ENCODE measurements at places on chromosomes 7 and 10.

DNA sequence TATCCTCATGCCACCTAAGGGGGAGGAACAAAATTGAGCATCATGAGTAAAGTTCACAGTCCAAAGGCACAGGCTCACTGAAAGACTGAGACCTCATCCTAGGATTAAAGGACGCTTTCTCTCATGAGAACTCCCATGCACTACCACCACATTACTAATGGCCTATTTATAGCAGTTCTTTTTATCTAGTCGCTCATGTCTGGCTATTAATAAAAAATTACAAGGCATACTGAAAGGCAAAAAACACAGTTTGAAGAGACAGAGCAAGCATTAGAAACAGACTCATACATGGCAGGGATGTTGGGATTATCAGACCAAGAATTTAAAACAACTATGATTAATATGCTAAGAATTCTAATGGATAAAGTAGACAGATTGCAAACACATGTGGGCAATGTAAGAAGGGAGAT lies 46.0 kb upstream of the CDK13 start:
- no peak for DNase-seq

DNA sequence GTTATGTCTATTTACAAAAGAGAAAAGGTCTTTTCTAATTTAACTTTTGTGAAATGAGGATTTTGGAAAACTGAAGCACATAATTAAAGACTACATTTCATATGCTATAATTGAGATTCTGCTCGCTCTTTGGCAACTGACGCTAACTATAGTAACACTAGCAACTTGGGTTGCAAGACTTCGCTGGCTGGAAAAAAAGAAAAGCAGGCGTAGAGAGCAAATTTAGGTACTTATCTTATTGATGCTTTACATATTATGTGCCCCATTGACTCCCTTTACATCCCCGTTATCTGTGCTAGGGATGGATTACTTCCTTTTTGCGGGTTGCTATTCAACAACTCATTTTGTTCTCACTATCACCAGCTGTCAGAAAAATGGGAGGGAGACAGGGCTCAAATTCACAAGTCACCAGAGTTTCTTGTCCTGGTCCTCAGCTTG lies 10.5 kb downstream of the SEMA3C start:
- DNase-seq = no peak

- no peak for DNase-seq
Observed at GRCh38 chr7:154674191-154674590, 328.7 kb downstream of the PAXIP1 start.

DNA sequence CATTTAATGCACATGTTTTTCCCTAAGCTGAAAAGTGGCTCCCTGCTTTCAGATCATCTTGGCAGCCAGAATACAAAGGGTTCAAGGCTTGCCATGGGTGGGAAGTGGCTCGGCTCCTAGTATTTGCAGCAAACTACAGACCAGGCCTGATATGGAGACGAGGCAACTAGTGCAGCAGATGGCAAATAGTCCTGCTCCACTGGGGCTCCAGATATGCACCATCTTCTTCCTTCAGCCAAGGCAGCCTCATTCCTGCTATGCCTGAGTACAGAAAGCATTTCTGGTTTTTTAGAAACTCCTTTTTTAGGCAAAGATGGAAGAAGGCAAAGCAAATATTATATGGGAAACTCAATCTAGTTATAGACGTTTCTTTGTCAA lies 23.9 kb downstream of the LRRC4 start:
- no peak for DNase-seq

- DNase-seq = no peak
Observed at GRCh38 chr10:11004144-11005077, 13.3 kb upstream of the CELF2 start.

DNA sequence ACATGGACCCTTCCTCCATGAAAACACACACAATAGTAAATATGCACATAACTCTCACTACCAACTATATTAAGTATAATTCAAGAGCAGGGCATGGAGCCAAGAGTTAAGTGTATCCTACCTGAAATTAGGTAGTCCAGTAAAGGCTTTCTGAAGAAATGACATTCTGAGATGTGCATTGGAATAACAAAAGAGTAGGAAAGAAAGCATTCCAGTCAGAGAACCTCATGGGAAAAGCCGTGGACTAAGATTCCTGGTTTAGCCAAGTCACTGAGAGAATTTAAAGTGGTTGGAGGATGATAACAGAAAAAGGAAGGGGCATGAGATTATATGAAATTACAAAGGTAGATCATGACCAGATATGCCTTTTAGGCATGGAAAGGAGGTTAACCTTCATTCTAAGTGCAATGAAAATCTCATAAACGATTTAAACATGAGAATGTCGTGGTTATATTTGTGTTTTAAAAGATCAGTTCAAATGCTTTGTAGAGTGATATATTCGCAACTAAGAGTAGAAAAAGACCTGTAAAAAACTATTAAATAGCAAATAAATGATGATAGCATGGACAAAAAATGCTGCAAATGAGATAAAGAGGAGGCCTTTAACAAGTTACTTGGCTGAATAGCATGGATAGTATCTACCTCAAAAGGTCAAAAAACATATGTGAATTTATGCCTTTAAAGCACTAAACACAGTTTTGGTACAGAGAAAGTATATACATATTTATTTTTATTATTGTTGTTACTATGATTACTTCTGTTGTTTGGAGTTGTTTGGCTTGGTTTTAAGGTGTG lies 767.4 kb upstream of the GHITM start:
- DNase-seq = no peak

DNA sequence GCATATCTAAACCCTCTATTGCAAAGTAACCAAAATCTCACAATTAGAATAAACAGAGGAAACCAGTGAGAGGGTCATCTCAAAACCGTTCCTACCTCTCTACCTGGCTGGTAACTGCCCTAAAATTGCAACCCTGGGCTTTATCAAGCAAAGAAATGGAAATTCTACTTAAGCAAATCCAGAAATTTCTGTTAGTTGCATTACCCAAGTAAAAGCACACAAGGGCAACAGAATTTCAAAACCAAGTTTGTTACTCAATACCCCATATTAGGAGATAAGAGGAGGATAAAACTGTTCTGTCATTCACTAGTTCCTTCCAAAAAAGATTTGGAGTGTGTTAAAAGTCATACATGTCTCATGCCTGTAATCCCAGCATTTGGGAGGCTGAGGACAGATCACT lies 195.3 kb downstream of the FAM107B start:
- DNase-seq = no peak

Data from activated CD4-positive, alpha-beta T cell treated with anti-CD3 and anti-CD28 coated beads for 4 hours (primary cell).